PC-3 (cell line): ENCODE measurements at places on chromosomes 7 and 10. TPM values are rescaled to one million over a fixed set of nuclear protein-coding genes. Genes with fewer than 3 reads are reported as not detected.

Gene HTR5A
- not detected in 2 replicates for total RNA-seq

Gene HOXA4
- 2.3 and 5.1 TPM in 2 replicates for total RNA-seq

DNA sequence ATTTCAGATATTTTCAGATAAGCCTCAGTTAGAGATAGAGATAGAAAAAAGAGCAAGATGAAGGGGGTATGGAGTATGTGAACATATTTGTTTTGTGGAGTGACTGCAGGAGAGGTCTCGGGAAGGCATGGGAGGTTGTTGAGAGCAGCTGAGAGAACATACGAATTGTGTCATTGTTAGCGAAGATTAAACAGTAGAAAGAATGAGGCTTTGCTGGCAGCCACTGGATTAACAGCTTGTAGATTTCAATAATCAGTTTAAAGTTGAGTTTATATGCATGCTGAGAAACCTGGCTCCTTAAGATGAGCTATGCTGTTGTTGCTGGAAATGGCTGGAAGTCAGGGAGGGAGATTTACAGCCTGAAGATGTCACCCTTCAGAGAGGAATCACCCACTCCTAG is 100.9 kb upstream of the SORCS3 start:
- no peak for DNase-seq

- DNase-seq = no peak
Measured at GRCh38 chr7:20828947-20829346, 42.3 kb upstream of the SP8 start.
